ENCODE measurements at places on chromosomes 3 and 15.

GRCh38 chr3:4139462-4140140, 163.6 kb upstream of the SETMAR start:
- DNase-seq, result no peak

DNA sequence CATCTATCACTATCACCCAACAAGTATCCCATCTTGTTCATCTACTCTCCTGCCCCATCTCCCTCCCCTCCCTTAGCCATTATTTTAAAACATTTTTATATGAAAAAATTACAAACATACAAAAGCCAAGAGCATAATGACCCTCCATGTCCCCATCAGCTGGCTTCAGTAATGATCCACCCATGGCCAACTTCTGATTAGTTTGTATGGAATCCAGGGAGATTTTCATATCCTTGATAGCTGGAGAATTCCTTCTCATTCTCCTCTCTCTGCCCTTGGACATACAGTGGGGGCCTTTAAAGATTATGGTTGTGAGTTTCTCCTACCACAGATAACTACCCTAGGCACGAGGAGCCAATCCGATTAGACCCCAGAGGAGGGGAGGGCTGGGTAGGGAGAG, 40.2 kb downstream of the IRAK2 start:
- no peak for DNase-seq

DNA sequence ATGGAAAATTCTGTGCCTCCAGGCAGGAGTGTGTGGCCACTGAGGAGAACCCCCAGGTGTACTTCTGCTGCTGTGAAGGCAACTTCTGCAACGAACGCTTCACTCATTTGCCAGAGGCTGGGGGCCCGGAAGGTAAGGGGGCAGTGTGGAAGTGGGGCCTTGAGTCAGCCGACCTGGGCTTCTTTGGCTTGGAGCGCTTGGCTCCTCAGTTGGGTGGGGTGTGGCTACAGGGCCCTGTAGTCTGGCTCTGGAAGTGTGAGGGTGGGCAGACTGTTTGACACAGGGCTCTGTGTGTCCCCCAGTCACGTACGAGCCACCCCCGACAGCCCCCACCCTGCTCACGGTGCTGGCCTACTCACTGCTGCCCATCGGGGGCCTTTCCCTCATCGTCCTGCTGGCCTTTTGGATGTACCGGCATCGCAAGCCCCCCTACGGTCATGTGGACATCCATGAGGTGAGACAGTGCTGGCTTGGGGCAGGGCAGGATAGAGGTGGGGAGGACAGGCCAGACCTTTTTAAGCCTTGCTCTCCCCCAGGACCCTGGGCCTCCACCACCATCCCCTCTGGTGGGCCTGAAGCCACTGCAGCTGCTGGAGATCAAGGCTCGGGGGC, 18.2 kb upstream of the EXOG start:
- DNase-seq, result no peak

DNA sequence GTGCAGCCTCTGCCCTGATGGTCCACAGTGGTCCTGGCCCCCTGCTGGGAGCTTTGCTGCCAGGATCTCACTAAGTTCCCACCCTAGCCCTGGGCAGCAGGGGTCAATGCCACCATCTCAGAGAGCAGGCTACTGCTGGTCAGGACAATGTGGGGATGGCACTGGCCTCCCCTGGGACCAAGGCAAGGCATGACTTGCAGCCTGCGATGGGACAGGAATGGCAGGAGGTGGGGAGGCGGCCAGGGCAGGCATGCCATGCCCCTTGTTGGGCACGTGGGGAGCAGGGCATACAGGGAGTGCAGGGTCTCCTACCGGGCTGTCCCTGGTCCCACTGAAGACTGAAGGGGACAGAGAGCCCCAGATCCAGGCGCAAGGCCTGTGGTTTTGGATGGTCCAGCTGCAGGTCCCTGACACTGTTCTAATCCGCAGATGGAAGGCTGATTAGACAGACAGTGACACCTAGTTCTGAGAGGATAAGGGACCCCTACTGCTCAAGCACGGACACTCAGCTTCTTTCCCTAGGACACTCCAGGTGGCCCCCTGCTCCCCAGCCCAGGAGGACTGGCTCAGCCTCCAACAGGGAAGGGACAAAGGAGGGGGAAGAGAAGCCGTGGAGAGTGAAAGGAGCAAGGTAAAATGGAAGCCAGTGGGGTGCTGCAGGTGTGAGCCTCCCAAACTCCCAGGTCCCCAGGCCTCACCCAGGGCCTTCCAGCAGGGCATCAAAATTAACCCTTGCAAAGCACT, 69.2 kb upstream of the RPL32 start:
- no peak for DNase-seq

DNA sequence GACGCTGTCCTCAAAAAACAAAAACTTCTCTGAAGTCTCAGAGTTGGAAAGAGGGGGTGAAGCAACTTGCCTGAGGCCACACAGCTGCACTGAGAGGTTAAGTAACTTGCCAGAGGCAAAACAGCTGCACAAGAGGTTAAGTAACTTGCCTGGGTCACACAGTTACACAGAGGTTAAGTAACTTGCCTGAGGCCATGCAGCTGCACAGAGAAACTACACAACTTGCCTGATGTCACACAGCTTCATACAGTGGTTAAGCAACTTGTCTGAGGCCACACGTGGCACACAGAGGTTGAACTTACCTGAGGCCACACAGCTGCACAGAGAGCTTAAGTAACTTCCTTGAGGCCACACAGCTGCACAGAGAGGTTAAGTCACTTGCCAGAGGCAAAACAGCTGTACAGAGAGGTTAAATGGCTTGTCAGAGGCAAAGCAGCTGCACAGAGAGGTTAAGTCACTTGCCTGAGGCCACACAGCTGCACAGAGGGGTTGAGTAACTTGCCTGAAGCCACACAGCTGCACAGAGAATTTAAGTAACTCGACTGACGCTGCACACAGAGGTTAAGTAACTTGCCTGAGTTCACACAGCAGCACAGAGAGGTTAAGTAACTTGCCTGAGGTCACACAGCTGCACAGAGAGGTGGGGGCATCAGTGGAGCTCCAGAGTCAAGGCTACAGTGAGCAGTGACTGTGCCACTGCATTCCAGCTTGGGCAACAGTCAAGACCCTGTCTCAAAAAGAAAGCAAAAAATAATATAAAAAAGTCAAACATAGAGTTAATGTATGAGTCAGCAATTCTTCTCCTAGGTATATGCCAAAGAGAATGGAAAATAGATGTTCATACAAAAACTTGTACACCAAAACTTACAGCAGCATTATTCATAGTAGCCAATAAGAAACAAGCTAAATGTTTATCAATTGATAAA, 12.0 kb upstream of the ACAD9 start:
- DNase-seq, result no peak

GRCh38 chr15:67882487-67883233, 42.8 kb upstream of the RNU6-1 start:
- DNase-seq, result no peak

GRCh38 chr3:65128346-65128745, 440.5 kb upstream of the ADAMTS9 start:
- DNase-seq, result no peak

- no peak for DNase-seq
Observed at GRCh38 chr3:48459773-48460516, 13.4 kb downstream of the ATRIP start.

DNA sequence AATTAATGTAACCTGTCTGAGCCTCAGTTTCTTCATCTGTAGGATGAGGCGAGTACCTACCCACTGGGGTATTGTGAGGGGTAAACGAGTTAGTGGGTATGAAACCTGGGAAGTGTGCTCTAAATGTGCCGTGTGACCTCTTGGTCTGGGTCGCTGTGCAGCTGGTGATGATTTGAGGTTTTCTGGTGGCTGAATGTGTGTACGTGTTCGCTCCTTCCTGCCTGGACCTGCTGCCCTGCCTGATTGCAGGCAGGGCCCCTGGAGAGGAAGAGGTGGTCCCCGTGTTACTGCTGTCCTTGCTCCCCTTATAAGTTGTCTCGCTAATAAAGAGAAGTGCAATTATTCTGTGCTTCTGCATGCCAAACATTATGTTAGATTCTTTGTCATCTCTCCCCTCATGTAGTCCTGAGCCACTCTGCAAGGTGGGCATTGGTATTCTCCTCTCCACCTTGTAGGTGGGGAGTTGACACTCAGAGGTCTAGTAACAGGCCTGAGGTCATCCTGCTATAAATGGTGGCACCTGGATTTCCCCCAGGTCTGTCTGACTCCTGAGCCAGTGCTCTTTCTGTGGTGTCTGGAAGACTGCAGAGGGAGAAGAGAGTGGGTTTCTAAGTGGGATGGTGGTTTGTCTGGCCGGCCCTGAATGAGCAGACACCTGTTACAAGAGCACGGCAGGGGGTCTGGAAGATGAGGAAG, 15.7 kb downstream of the PDIA5 start:
- DNase-seq, result no peak

DNA sequence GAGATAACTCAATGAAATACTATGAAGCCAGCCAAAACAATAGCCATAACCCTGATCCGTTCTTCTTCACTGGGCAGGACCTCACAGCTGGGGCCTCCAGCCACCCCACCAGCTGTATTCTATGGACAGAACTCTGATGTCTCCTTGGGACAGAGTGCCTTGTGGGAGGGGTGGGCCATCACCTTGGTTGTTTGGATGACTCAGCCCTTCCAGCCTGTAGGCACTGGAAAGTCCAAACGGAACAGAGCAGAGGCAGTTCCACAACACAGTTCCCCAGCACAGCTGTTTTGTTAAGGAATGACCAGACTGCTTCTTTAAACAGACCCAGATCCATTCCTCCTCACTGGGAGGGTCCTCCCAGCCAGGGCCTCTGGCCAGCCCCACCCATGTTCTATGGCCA, 31.9 kb upstream of the ZBED2 start:
- DNase-seq, result no peak

GRCh38 chr3:49269443-49270155, 7.4 kb downstream of the C3orf62 start:
- no peak for DNase-seq

GRCh38 chr3:191356631-191357439, 26.5 kb upstream of the UTS2B start:
- DNase-seq, result peak; percentile 17

GRCh38 chr3:174958671-174959328, 99.7 kb downstream of the NAALADL2 start:
- no peak for DNase-seq

GRCh38 chr3:108208831-108209230, 13.4 kb downstream of the IFT57 start:
- no peak for DNase-seq
